ENCODE measurements at places on chromosomes 11 and 22. TPM values are rescaled to one million over a fixed set of nuclear protein-coding genes. Genes with fewer than 3 reads are reported as not detected.

DNA sequence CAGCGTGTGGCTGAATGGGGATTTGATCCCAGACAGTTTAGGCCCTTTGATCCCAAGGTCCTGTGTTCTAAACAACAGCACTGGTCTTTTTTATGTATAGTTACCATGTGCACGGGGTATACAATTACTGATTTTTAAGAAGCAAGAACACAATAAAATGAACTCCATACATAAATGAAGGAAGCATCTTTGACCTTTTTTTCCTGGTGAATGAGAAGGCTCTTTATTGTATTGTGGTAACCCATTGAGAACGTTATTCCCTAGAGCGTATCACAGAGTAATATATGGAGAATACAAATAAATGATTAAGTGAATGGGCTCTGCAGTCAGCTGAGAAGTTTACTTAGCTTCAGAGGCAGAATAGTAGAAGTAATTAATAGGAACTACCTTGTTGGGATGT is 563.6 kb downstream of the NTM start:
- DNase-seq, result no peak

DNA sequence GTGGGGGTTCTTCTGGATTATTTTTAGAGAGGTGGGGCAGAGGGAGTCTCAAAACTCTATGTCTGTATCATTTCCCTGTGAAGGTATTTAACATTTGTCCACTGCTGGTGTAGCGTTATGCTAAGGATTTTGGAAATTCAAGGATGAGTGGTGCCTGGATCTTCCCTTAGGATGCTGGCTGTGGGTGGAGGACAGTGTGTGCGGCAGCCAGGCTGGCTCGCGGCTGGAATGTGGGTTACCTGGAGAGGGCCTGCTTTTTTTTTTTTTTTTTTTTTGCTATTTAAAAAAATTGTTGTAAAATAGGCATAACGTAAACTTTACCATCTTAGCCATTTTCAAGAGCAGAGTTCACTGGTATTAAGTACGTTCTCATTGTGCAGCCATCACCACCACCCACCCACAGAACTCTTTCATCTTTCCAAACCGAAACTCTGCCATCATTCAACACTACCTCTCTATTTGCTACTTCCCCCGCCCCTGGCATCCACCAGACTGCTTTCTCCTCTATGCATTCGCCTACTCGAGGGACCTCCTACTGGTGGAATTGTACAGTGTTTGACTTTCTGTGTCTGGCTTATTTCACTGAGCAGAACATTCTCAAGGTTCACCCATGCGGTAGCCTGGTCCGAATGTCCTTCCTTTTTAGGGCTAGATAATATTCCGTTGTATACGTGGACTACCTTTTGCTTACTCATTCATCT is 67.1 kb downstream of the PARVB start:
- peak; percentile 76 for DNase-seq

CRYAB gene
- 0.44 TPM for total RNA-seq

VPREB3 gene
- not detected for total RNA-seq

FAM181B gene
- 1.1 TPM for total RNA-seq

SPECC1L gene
- 23.0 TPM for total RNA-seq

All from H7 (cell line).